ENCODE measurements at places on chromosomes 2 and 18.
A peak's percentile ranks its signal among the peaks of the same experiment; 100 is the strongest.

GRCh38 chr2:7057865-7058400 lies 140.7 kb downstream of the RNF144A start:
- no peak for DNase-seq

DNA sequence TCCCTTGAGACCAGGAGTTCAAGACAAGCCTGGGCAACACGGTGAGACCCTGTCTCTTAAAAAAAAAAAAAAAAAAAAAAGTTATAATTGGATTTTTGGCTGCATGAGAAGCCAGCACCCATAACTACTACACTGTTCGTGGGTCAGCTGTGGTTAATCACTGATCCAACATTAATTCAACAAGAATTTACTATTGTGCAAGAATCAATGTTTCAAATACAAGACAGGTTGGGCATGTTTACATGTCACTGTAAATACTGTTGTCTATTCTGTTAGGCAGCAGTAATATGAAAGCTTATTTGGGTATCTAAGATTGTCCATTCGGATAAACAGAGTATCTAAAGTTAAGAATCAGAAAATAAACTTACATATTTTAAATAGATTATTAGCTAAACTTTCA lies 62.3 kb downstream of the ESCO1 start:
- no peak for DNase-seq

GRCh38 chr2:156511122-156511521 lies 74.9 kb downstream of the GPD2 start:
- no peak for DNase-seq

- peak; percentile 65 for DNase-seq
Observed at GRCh38 chr2:105220604-105221003, 20.9 kb upstream of the GPR45 start.

GRCh38 chr2:75570948-75571729 lies 10.4 kb upstream of the EVA1A start:
- DNase-seq, result no peak

- no peak for DNase-seq
Observed at GRCh38 chr2:233988581-233988980, 61.9 kb upstream of the SPP2 start.

- DNase-seq, result no peak
Observed at GRCh38 chr18:77071711-77072292, 60.8 kb downstream of the MBP start.
